COLO829 (cell line): ENCODE measurements at places on chromosomes 1 and 21.

DNA sequence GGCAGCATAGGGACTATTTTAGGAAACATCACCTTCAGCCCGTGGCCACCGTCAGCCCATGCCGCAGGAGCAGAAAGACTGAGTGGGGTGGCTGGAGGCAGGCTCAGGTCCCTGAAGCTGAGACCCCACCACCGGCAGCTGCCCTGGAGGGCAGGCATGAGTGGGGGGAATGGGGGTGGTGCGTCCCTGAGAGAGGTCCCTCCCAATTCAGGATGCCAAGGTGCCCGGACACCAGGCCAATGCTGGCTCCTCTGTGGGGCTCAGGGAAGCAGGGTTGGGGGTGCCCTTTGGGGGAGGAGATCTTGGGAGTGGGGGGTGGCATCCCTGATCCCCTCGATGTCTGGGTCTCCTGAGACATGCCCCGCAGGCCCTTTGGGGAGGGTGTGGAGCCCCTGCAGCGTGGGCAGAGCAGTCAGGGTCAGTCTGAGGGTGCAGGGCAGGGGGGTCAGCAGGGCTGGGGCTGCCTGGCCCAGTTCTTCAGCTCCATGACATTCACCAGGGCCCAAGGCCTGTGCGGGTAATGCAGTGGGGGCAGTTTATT, 998 bp upstream of the TTC34 start:
- DNase-seq: no peak

- no peak for DNase-seq
These were observed 55.5 kb upstream of the TIAM1 start for GRCh38 chr21:31399591-31399990.

GRCh38 chr1:240571782-240572181, 40.2 kb downstream of the GREM2 start:
- DNase-seq: no peak

DNA sequence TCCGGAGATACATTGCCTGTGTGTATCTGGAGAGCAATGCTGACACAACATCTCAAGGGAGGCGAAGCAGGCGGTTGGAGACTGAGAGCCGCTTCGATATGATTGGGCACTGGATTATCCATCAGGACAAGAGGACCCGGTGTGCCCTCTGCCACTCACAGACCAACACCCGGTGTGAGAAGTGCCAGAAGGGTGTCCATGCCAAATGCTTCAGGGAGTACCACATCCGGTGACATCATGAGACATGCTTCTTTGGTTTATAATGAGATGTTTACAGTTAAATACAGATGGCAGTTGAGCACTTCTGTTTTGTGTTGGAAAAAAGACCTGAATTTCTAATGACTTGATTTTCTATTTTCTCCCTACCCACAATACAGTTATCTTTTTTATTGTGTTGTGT, 12.1 kb downstream of the PGBD2 start:
- DNase-seq: no peak

- no peak for DNase-seq
These were observed 10.0 kb upstream of the FAAP20 start for GRCh38 chr1:2204415-2205190.

DNA sequence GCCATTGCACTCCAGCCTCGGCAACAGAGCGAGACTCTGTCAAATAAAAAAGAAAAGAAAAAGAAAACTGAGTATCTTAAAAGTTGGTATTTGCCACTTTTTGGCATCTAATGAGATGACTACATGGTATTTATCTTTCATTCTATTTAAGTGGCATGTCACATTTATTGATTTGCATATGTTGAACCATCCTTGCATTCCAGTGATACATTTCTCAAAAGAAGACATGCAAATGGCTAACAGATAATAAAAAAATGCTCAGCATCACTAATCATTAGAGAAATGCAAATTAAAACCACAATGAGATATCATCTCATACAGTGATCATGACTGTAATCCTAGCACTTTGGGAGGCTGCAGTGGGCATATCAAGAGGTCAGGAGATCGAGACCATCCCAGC, 28.1 kb downstream of the SFPQ start:
- no peak for DNase-seq

DNA sequence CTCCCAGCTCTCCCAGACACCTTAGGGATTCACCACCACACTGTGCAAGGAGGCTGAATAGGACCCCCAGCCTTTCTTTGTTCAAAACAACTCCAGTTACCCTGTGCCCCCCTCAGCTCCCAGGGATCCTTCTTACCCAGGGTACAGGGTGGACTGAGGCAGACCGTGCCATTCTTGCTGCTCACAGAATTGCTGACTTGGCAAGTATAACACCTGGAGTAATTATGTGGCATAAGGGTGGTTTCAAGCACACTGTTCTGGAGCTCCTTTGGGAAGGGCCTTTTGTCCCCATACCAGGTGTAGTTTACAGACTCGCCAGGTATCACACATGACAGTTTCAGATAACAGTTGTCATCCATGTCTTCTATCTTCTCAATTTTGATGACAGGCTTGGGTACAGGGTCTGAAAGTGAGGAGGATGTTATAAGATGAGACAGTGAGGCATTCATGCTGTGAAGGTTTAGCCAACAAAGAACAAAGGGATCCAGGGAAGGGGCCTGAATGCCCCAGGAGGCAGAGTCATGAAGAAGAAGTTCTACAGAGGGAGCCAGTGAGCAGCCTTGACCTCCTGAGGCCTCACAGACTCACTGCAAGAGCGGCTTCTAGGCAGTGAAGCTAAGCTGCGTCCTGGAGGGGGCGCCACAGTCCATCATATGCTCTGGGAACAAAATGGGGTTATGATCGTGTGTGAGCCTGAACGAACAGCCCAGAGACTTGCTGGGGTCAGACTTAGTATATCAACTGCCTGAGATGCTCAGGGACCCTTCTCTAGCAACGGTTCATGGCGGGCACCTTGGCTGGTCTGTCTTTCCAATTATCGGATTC, 30.3 kb downstream of the CD48 start:
- peak; percentile 92 for DNase-seq

- DNase-seq: peak; percentile 7
These were observed 327.9 kb downstream of the TTLL7 start for GRCh38 chr1:83670909-83671565.

DNA sequence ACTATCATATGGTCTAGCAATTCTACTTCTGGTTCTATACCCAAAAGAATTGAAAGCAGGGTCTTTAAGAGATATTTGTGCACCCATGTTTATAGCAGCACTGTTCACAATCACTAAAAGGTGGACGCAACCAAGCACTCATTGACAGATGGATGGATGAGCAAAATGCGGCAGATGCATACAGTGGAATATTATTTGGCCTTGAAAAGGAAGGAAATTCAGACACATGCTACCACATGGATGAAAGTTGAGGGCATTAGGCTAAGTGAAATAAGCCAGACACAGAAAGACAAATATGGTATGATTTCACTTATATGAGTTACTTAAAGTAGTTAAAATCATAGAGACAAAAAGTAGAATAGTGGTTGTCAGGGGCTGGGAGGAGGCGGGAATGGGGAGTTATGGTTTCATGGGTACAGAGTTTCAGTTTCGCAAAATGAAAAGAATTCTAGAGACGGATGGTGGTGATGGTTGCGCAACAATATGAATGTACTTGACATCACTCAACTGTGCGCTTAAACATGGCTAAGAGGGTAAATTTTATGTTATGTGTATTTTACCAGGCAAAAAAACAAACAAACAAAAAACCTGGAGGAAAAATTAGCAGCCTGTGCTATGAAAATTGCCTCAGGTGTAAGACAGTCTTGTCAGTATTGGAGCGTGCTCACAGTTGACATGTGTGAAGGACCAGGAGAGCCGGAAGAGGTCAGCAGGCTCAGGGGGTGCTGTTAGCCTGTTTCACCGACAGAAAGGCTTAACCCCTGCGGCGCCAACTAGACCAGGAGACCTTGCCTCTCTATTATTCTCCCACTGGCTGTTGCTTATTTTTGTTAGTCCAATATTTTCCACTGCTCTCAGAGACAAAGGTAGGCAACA, 26.5 kb downstream of the CD247 start:
- DNase-seq: no peak

- DNase-seq: peak; percentile 27
These were observed 56.8 kb downstream of the NFIA start for GRCh38 chr1:61138921-61139774.

DNA sequence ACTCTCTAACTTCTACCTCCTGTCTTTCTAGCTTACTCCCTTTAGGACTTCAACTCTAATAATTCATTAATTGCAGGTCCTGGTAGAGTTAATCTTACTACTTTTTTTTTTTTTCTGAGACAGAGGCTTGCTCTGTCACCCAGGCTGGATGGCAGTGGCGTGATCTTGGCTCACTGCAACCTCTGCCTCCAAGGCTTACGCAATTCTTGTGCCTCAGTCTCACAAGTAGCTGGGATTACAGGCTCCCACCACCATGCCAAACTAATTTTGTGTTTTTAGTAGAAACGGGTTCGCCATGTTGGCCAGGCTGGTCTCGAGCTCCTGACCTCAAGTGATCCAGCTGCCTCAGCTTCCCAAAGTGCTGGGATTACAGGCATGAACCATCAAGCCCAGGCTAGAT, 15.7 kb downstream of the BTBD8 start:
- DNase-seq: no peak

GRCh38 chr1:81424816-81425215, 375.9 kb upstream of the ADGRL2 start:
- DNase-seq: no peak

DNA sequence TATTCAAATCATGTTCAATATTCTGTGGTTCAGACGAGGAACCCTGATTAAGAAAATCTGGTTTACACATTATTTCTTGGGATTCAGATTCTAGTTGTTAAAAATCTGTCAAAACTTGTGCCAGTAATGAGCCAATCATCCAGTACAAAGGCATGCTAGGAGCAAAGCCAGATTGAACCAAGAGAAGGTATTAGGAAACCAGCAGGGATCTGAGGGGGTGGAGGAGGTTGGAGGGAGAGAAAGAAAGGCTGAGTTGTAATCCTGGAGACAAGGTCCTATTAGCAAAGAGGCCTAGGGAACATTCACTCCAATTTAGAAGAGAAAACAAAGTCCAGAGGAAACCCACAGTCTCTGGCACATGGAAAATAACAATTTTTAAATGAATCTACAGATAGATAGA, 352.9 kb downstream of the LTN1 start:
- no peak for DNase-seq

GRCh38 chr21:27359141-27359540, 392.3 kb upstream of the ADAMTS5 start:
- no peak for DNase-seq

DNA sequence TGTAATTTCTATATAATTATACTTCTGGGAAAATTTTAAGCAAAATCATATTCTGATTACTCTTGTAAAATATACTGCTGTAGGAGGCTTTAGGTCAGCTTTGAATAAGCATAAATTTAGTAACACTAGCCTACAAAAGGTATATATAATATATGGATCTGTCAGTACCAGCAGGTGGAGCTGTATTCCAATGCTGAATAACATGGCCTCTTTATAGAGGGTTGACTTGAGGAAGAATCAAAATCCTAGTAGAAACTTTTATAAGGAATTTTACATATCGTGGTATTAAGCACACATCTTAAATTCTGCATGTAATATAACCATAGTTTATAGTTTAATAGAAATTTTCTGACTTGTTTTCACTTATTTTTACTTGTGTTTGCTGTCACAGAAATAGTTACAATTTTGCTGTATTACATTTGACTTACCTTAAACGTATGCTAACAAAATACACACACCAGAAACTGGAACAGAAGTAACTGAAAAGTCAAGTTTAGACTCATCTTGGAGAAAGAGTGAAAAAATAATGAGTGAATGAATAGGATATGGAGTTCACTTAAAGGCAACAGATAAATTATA, 79.3 kb downstream of the HMCN1 start:
- no peak for DNase-seq

DNA sequence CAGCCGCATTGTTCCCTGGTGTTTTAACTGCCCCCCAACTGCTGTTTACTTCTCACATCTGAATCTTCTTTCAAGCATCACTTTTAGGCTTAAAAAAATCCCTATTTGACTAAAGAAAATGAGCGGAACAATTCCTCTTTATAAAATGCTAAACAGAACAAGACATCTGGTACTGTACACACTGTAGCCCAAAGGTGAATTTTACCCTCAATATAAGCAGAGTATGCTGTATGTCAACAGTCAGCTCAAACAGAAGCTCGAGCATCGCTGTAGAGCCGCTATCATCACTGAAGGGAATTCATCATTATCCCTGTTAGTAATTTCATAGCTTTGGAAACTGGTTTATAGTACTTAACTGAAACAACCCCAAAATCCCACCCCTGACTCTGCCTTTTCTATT, 85.3 kb downstream of the LRRC8D start:
- DNase-seq: no peak

GRCh38 chr1:30381671-30382365, 341.6 kb downstream of the MATN1 start:
- no peak for DNase-seq

DNA sequence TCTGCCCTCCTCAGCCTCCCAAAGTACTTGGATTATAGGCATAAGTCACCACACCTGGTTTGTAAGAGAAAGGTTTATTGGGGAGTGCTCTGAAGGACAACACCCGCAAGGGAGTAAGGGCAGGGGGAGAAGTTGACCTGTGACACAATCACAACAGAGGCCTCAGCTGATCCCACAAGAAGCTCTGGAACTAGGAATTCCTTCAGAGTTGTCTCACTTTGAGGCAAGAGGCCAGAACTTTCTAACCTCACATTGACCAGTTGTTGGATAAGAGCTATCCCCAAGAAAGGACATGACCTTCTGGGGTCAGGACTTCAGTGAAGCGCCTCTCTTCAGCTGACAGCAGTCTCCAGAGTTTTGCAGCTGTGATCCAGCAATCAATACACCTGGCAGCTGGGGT, 27.4 kb upstream of the RC3H1 start:
- no peak for DNase-seq

GRCh38 chr1:52352690-52353089, 13.3 kb downstream of the CC2D1B start:
- no peak for DNase-seq

- DNase-seq: no peak
These were observed 1.4 kb upstream of the TNFRSF14 start for GRCh38 chr1:2554621-2555387.

GRCh38 chr1:7302126-7302525, 469.0 kb upstream of the VAMP3 start:
- no peak for DNase-seq

DNA sequence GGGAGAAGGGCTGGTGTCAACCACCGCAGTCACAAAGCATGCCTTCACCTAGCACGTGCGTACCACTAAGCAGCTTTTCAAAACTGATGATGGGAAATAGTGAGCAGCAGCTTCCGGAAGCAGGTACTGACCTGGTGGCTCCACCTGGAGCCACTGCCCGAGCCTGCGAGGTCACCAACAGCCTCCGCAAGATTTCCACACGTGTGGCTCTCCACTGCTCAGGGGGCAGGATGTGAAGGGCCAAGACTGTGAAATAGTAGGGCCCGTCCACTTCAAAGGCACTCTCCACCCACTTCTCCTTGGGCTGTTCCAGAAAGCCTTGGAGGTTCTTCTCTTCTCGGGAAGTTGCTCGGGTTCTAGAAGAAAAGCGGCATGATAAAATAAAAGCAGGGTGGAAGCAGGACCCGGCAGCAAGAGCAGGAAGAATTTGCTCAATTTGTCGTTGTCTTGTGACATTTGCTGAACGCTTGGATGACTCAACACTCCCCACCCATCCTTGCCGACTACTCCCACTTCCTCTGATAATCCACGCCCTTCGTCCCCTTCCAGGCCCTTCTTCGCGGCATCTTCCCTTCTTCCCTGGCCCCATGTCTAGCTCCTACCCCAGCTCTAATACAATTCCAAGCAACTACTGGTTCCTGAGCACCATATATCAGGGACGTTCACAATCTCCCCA, 124.9 kb upstream of the IFFO2 start:
- peak; percentile 29 for DNase-seq
